Karpas-422 (cell line): ENCODE measurements at places on chromosomes 7 and 10.

DNA sequence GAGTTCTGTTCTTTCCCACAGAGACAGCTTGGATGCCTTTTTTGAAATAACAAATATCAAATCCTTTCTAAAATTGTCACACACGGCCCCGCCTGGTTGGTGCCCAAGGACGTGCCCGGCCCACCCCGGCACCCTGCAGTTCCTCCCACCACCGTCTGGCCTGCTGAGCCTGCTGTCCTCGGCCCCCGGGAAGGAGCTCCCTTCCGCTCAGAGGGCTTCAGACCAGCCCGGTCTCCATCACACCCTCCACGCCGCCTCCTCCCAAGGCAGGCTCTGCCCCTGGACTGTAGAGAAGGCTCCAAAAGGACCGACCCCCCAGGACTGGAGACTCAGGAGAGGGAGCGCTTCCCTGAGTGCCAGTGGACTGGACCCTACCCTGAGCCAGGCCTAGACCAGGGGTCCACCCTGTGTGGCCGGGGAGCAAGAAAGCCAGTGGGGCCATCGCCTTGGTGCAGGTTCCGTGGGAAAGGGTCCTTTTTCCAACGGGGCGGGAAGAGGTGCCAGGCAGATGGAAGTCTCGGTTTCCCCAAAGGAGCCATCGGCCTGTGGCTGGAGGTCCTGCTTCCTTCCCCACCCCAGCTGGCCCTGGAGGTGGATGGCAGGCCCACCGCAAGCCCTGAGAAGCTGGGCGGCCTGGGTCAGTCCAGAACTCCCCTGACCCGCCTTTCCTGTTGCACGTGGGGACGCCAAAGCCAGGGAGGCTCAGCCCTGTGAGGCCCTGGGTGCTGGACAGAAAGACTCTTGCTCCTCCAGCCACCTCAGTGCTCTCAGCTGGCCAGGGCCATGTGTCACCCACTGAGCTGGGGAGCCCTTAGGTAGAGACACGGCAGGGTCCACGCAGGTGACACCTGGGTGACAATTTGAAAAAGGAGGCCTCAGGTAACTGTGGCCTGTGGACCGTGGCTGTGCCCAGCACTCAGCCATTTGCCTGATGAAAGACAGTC, 69.8 kb downstream of the PWWP2B start:
- peak overlapping the region; percentile 92 for H3K27ac ChIP-seq
- peaks cover 4% of the 10 kb centered on the region; the same call in 1 of the 2 replicates for H3K36me3 ChIP-seq
- DNase-seq: peak; percentile 66
- peak overlapping the region; percentile 52; the same call in 1 of the 2 replicates for H3K4me3 ChIP-seq
- H3K27me3 ChIP-seq: no peaks in the 10 kb centered on the region
- peaks cover 95% of the 10 kb centered on the region for H3K4me1 ChIP-seq

DNA sequence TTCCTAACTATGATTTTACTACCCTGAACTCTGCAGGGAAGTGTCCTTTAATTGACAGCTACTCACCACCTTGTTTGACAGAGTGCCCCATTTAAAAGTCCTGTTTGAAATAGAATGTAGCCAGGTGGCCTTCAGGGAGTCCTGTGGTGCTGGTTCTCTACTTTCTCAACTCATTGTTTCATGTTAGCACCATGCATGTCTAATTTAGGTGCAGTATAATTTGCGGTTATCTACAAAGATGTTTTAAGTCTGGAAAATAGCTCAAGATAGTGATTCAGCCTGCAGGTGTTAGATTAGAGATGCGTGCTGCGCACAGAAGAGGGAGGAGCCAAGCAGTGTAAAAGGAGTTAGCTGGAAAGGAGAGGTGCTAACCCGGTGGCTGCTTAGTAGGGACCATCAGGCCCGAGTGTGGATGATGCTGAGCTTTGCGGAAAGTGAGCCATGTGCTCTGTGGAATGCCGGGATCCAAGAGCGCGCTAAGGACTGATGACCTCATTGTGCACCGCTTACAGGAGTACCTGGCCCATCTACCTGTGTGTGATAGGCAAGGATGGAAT, 1.2 kb downstream of the CCM2 start:
- H3K4me1 ChIP-seq: peaks cover 67% of the 10 kb centered on the region
- peak overlapping the region; percentile 98 for H3K27ac ChIP-seq
- peaks cover 10% of the 10 kb centered on the region; the same call in 1 of the 2 replicates for H3K36me3 ChIP-seq
- peak; percentile 89 for DNase-seq

- no peak overlapping the region for H3K4me3 ChIP-seq
- H3K4me1 ChIP-seq: no peaks in the 10 kb centered on the region
- no peak for DNase-seq
- no peaks in the 10 kb centered on the region for H3K27me3 ChIP-seq
These were observed 90.2 kb downstream of the AGMO start for GRCh38 chr7:15471669-15471950.

GRCh38 chr7:9498303-9498702, 1064.9 kb downstream of the NXPH1 start:
- H3K36me3 ChIP-seq: no peaks in the 10 kb centered on the region
- no peak overlapping the region for H3K27ac ChIP-seq
- no peaks in the 10 kb centered on the region for H3K27me3 ChIP-seq
- H3K4me3 ChIP-seq: no peak overlapping the region
- no peak for DNase-seq
- H3K4me1 ChIP-seq: no peaks in the 10 kb centered on the region

DNA sequence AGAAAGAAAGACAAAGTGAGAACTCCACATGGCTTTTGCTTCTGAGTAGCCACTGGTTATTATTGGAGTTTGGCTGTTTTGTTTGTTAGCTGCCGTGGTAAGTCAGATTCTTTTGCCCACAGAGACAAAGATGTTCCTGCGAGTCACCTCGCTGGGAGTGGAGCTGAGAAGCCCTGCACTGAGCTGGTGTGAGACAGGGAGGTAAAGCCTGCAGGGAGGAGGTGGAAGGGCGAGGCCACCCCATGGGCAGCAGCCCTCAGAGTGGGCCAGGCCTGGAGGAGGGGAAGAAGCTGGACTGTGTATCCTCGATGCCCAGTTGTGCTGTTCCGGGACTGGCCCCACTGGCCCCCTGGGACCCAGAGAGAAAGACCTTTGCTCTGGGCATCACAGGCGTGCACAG, 14.3 kb upstream of the NOM1 start:
- no peaks in the 10 kb centered on the region for H3K36me3 ChIP-seq
- DNase-seq: no peak
- no peak overlapping the region for H3K27ac ChIP-seq
- no peaks in the 10 kb centered on the region for H3K4me1 ChIP-seq
- no peak overlapping the region for H3K4me3 ChIP-seq

GRCh38 chr7:5629941-5630340, 151.5 kb downstream of the RNF216 start:
- no peak overlapping the region for H3K4me3 ChIP-seq

DNA sequence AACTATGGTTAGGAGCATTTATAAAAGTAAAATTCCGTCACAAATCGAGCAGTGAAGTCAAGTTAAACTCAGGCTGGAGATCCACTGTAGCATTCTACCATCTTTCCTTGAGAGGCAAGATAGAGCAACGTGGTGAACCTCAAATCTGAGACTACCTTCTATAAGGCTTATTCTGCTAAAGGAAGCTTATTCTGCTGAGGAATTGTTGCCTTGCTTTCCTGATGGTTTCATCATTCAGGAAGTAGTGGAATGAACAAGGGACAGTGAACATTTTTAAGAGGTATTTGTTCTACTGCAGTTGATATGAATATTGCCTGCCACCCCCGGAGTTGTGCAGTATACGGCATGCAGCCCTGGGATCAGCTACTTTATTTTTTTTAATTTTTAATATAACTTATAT, 170.8 kb downstream of the VPS50 start:
- no peaks in the 10 kb centered on the region for H3K4me1 ChIP-seq
- no peak overlapping the region for H3K4me3 ChIP-seq
- H3K27ac ChIP-seq: no peak overlapping the region
- DNase-seq: no peak

- no peak overlapping the region for H3K27ac ChIP-seq
- no peak for DNase-seq
- no peaks in the 10 kb centered on the region for H3K27me3 ChIP-seq
- no peaks in the 10 kb centered on the region for H3K36me3 ChIP-seq
- H3K4me3 ChIP-seq: no peak overlapping the region
- H3K4me1 ChIP-seq: no peaks in the 10 kb centered on the region
These were observed 2.7 kb downstream of the TMEM176A start for GRCh38 chr7:150803161-150803860.

DNA sequence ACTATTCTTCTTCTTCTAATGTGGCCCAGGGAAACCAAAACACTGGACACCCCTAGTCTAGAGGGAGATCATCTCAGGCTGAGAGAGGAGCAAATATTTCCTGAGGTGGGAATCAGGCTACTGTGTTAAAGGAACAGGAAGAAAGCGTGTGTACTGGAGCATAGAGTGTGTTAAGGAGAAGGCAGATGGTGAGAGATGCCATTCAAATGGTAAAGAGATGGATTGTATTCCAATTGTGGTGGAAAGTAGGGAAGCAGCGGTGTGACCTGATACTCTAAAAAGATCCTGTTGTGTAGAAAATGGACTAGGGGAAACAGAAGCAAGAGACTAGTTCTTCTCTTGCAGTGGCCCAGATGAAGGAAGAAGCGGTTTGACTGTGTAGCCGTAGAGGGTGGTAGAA, 31.2 kb downstream of the RAB18 start:
- no peak overlapping the region for H3K4me3 ChIP-seq
- no peaks in the 10 kb centered on the region for H3K27me3 ChIP-seq
- peaks cover 2% of the 10 kb centered on the region; the same call in 1 of the 2 replicates for H3K4me1 ChIP-seq
- peaks cover 19% of the 10 kb centered on the region; the same call in 1 of the 2 replicates for H3K36me3 ChIP-seq
- no peak overlapping the region for H3K27ac ChIP-seq
- no peak for DNase-seq

- no peaks in the 10 kb centered on the region for H3K4me1 ChIP-seq
- H3K36me3 ChIP-seq: no peaks in the 10 kb centered on the region
- H3K27me3 ChIP-seq: no peaks in the 10 kb centered on the region
- H3K4me3 ChIP-seq: no peak overlapping the region
- DNase-seq: no peak
- H3K27ac ChIP-seq: no peak overlapping the region
These were observed 64.2 kb downstream of the CNNM2 start for GRCh38 chr10:102982296-102982695.

DNA sequence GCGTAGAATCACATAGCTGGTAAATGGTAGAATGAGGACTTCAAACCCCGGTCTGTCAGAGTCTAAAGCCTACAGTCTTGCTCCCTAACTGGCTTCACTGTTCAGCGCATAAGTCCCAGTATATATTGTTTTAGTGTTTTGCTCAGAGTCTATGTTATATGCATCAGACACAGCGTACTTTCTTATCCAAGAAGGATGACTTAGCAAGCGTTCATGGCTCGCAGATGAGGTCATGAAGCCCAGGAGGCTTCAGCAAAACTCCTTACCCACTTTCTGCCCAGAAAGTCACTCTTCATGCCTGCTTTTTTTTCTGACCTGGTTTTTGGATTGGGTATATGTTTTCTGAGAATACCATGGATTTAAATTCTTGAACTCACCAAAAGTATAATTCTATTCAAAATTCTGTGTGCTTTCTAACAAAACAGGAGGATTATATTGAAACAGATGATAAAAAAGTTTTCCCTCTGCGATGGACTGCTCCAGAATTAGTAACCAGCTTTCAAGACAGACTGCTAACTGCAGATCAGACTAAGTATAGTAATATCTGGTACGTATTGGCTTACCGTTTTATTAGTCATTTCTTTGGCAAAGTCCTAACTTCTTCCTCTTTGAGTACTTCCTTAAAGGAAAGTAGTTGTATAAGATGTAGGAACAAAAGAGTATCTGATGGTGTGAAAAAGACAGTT, 24.6 kb upstream of the BHLHA15 start:
- no peak overlapping the region for H3K27ac ChIP-seq
- H3K27me3 ChIP-seq: no peaks in the 10 kb centered on the region
- no peaks in the 10 kb centered on the region for H3K4me1 ChIP-seq

GRCh38 chr7:144019457-144019856, 19.3 kb downstream of the OR6B1 start:
- no peak for DNase-seq
- H3K4me1 ChIP-seq: no peaks in the 10 kb centered on the region
- no peak overlapping the region for H3K4me3 ChIP-seq
- H3K27me3 ChIP-seq: no peaks in the 10 kb centered on the region

DNA sequence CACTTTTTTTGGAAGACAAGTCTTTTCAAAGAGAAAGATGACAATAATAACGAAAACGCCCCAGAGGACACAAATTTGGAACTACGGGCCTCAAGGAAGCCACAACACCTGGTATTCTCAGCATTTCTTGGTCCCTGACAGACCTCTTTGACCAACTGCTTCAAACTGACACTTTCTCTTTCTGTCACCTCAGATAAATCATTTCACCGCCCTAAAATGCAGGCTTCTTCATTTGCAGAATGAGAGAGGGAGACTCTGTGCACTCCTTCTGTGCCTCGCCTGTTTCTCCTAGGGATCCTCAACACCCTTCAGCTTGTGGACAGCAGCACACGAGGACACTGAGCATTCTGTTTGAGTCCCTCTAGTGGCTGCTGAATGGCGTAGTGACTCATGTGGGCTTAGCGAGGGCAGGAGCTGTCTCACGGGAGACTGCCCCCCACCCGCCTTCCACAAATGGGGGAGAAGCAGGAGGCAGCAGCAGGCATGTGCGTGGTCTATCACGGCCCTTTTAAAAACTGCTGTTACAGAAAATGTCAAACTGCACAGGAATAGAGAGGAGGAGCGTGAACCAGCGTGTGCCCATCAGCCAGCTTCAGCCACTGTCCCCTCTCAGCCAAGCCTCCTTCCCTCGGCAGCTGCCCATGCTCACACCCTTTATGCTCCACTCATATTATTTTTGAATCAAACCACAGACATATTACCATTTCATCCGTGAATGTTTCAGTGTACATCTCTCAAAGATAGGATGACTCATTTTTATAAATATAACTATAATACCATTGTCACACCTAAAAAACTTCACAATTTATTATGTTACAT, 41.4 kb downstream of the GSDME start:
- no peaks in the 10 kb centered on the region for H3K27me3 ChIP-seq
- DNase-seq: peak; percentile 66
- H3K27ac ChIP-seq: no peak overlapping the region
- H3K4me3 ChIP-seq: no peak overlapping the region
- H3K4me1 ChIP-seq: peaks cover 38% of the 10 kb centered on the region

GRCh38 chr7:125878988-125879387, 949.4 kb upstream of the POT1 start:
- H3K36me3 ChIP-seq: no peaks in the 10 kb centered on the region
- H3K27me3 ChIP-seq: no peaks in the 10 kb centered on the region
- no peaks in the 10 kb centered on the region for H3K4me1 ChIP-seq
- no peak overlapping the region for H3K27ac ChIP-seq
- no peak for DNase-seq
- H3K4me3 ChIP-seq: no peak overlapping the region

- DNase-seq: no peak
- H3K27ac ChIP-seq: no peak overlapping the region
- H3K4me3 ChIP-seq: no peak overlapping the region
- no peaks in the 10 kb centered on the region for H3K4me1 ChIP-seq
- no peaks in the 10 kb centered on the region for H3K27me3 ChIP-seq
These were observed 287.1 kb upstream of the SMIM30 start for GRCh38 chr7:113405296-113406056.

GRCh38 chr10:78595269-78595619, 473.5 kb upstream of the ZMIZ1 start:
- H3K36me3 ChIP-seq: no peaks in the 10 kb centered on the region
- DNase-seq: no peak
- 0 out of 2 replicates have a peak, but pooled peaks cover 6% of the 10 kb centered on the region for H3K27me3 ChIP-seq
- H3K4me3 ChIP-seq: no peak overlapping the region

GRCh38 chr10:103590744-103591291, 97.3 kb downstream of the NEURL1 start:
- H3K4me1 ChIP-seq: no peaks in the 10 kb centered on the region
- H3K36me3 ChIP-seq: no peaks in the 10 kb centered on the region
- no peak overlapping the region for H3K4me3 ChIP-seq
- no peaks in the 10 kb centered on the region for H3K27me3 ChIP-seq
- H3K27ac ChIP-seq: no peak overlapping the region
- no peak for DNase-seq
